Bone marrow (tissue), 2 donors: ENCODE measurements at places on chromosomes 12 and 14.

DNA sequence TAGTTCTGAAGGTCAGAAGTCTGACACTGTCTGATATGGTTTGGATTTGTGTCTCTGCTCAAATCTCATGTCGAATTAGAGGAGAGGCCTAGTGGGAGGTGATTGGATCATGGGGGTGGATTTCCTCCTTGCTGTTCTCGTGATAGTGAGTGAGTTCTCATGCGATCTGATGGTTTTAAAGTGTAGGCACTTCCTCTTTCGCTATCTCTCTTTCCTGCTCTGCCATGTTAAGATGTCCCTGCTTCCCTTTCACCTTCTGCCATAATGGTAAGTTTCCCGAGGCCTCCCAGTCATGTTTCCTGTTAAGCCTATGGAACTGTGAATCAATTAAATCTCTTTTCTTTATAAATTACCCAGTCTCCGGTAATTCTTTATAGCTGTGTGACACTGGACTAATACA is 84.1 kb upstream of the TMTC1 start:
- no peak for DNase-seq

DNA sequence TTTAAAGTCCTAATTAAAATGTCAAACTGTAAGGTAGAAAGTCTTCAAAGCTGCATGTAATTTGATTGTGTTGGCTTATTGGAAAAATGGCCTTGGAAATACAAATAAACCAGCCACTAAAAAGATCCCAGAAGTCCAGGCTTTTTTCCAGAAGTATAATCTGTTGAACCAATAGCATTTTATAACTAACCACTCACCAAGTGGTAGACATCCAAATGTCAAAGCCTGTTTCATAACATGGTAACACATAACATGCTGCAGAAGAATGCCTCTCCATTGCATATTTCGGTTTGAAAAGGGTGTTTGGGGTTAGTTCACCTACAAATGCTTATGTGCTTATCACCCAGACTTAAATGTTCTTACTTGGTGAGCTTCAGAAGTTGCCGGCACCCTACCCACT is 183.7 kb upstream of the DIO2 start:
- DNase-seq: no peak

DNA sequence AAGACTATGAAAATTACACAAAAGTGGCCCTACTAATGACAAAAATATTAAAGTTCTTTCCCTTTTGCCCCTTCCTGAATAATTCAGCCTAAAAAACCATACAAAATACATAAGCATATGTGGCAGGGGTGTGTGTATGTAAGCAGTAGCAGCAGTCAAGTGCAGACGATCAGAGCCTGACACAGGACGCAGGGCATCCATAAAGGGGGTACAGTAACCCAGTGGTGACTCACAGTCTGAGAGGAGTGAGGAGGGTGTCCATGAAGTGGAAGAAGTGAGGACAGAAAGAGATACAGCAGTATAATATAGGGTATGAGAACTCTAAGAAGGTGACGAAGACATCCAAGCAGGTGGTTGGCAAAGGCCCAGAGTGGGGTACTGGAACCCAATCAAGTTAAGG is 56.7 kb downstream of the RALGAPA1 start:
- no peak for DNase-seq

GRCh38 chr12:122523846-122524718 is 2.7 kb downstream of the RSRC2 start:
- no peak for DNase-seq
